ENCODE measurements at places on chromosomes 6 and 20.

DNA sequence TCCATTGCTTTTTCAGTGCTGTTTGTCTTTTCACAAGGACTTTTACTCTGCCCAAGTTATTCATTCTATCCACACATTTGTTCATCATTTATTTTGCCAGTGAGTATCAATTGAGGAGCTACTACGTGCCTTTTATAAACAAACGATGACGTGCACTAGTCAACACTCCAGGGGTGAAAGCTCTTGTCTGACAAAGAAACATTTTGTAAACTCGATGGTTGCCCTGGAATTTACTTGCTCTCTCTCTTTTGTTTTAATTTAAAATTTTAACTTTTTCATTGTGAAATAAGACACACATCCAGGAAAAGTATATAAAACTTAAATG lies 8.3 kb upstream of the MRPS18A start:
- DNase-seq: no peak

DNA sequence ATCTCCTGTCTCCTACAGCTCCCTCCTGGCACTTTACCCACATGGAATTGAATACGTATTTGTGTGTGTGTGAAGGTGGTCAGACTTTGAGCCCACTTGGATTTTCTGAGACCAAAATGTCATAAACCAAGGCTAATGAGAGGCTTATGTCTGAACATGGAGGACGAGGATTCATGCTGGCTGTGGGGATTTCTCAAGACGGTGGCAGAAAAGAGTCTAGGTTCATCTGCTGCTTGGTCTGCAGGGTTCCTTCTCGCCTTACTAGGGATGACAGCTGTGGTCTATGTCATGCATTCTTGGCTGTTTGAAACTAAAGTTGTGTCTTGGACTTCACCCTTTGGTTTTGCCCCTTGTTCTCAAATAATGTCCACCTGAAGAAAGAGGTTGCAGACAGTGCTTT lies 58.6 kb downstream of the FAM120B start:
- DNase-seq: no peak

DNA sequence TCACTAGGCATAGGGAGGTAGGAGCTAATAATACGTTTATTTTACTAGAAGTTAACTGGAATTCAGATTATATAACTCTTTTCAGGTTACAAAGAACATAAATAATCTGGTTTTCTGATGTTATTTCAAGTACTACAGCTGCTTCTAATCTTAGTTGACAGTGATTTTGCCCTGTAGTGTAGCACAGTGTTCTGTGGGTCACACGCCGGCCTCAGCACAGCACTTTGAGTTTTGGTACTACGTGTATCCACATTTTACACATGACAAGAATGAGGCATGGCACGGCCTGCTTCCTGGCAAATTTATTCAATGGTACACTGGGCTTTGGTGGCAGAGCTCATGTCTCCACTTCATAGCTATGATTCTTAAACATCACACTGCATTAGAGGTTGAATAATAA lies 1.1 kb downstream of the HFE start:
- no peak for DNase-seq

- peak; percentile 60 for DNase-seq
Observed at GRCh38 chr6:143449714-143450452, 612 bp downstream of the ADAT2 start.

GRCh38 chr20:45087097-45087790 lies 13.7 kb downstream of the KCNS1 start:
- DNase-seq: no peak

GRCh38 chr6:124223611-124224345 lies 420.1 kb downstream of the NKAIN2 start:
- peak; percentile 60 for DNase-seq

DNA sequence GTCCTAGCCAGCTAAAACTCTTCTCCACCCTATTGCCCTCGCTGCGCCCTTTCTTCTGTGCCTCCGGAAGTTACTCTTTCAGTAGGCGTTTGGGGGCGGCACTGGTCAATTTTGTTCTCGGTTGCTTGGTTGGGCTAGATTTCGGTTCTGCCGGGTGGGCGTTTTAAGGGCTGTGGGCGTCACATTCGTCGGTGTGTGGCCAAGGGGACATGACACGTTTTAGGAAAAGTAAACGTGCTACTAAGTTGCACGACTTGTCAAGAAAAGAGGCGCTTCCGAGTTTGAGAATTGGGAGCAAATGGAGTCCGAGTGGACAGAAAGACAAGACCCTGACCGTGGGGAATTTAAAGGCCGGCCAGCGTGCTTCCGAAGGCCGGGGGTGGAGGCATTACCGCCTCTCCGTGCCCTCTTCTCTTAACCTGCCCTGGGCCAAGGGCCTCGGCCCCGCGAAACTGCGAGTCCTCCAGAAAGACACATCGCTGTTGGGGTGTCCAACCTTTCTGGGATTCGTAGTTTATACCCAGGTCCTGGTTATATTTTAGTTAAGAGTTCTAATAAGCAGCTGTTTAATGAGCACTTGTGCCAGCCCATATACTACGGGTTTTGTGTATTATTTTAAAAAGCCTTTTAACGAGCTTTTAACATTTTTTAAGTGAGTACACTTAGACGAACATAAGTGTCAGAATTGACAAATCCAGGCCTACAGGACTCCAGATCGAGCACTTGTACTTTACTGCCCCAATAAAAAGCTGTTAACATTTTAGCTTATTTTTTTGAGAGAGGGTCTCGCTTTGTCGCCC lies 664 bp upstream of the BAG6 start:
- no peak for DNase-seq

DNA sequence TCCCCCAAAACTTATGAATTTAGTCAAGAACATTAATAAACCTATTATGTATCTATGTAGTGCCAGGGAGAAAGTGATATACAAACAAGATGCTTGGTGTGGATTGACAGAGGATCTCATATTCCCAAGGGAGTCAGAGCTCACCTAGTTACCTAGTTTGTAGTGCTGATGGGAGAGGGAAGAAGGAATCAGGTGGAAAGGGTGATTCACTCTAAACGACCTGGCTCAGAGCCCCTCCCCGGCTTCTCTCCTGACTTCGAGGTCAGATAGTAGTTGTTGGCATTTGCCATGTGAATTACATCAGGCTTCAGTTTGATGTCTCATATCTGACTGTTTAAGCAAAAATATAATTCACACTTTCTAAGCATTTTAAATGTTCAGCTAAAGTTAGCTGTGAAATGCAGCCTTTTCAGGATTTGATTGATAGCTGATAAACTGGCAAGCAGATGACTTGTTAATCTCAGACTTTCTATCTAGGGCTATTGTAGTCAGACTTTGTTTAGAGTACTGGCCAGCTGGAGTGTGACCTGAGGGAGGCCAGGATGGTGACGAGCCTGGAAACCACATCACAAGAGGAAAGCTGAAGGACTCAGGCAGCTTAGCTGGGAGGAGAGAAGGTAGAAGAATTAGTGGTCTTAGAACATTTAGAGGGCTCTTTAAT lies 123.7 kb downstream of the AKAP7 start:
- peak; percentile 21 for DNase-seq

DNA sequence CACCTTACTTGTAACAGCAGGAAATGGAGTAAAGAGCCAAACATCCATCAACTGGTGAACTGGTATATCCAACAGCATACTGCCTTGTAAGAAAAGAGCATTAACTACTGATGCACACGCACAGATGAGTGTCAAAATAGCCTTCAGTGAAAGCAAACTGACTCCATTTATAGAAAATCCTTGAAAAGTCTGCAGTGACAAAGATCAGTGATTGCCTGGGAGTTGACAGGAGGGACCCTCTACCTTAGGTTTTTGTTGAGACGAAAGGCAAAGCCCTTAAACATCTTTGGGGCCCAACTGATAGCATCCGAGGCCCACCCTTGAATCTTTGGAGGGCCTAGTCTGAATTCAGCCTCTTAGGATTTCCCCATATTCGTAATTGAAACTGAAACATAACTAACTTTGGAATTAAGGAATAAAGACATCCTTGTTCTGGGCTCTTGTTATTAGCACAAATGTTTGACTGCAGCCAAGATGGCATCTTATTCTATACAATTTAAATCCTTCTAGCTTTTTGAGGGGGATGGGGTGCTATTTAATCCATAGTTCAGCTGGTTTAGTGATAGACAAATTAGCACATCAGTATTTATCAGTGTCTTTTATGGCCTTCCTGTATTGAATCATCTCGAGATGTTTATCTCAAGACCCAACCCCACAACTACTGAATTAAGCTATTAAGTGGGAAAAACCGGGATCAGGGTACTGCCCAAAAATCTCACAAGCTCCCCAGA lies 13.0 kb downstream of the FBXO5 start:
- DNase-seq: no peak

- no peak for DNase-seq
Observed at GRCh38 chr20:49052334-49052733, 6.2 kb downstream of the CSE1L start.

DNA sequence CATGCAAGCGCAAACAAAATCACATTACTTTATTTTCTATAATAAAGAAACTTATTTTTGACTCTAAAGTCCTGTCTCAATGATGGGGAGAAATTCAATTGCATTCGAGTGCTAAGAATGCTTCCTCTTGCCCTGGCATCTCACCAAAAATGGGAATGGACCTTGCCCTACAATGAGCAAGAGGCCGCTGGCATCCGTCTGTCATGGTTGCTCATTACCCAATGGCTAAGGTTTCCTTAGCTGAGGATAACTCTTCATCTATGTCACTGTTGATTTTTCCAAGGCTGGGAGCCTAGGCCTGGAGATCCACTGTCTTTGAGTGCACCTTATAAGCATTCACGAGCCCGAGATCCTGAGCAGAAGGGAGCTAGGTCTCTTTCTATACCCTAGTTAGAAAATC lies 471.3 kb upstream of the NRSN1 start:
- DNase-seq: no peak

- peak; percentile 91 for DNase-seq
Observed at GRCh38 chr20:32474967-32475811, 109.9 kb downstream of the NOL4L start.

DNA sequence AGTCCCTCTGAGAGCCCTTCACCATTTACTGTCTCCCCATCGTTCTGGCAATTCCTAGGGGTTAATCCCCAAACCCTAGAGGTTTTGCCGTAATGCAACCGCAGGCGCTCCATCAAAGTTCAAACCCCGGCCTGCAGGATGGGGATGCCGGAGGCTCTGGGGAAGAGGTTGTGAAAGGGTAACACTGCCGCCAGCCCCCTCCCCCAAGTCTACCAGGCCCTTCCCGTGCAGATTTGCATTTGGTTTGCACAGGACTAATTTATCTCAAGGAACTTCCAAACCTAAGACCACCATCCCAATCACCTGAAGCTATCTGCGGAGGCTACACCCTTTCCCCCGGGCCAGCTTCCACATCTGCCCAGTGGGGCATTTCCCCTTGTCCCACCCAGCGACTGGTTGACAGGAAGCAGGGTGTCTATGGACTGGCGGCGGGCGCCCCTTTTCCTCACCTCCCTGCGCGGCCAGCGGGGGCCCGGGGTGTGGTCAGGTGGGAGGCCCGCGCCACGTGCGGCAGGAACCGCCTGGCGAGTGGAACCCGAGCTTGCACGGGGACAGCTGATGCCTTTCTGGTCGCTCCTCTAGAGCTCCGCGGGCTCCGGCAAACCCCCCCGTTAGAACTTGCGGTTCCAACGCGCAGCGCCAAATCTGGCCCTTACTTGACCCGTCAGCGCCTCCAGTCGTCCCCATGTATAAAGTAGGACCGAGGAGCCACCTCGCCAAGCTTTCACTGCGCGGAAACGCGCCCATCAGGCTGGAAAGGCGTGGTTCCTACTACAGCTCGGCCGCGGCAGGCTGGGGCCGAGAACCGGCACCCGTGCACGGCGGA lies 9.4 kb upstream of the SLC4A11 start:
- peak; percentile 46 for DNase-seq

DNA sequence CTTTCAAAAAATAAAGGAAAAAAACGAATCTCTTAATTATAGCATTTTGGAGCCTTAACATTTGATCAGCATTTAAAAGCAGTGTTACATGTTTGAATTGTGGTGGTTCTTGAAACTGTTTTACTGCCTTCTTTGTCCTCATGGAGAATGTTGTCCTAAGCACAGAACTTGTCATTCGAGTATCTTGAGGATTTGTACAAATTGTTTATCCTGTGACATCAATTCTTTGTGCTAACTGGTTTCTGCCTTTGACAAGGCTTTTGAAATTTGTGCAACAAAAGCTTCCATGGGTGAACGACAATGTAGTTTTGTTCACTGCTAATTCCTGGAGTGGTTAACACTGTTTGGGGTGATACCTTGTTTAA lies 130.8 kb downstream of the SCAF8 start:
- no peak for DNase-seq

GRCh38 chr20:17822039-17822438 lies 122.3 kb downstream of the BANF2 start:
- DNase-seq: no peak

DNA sequence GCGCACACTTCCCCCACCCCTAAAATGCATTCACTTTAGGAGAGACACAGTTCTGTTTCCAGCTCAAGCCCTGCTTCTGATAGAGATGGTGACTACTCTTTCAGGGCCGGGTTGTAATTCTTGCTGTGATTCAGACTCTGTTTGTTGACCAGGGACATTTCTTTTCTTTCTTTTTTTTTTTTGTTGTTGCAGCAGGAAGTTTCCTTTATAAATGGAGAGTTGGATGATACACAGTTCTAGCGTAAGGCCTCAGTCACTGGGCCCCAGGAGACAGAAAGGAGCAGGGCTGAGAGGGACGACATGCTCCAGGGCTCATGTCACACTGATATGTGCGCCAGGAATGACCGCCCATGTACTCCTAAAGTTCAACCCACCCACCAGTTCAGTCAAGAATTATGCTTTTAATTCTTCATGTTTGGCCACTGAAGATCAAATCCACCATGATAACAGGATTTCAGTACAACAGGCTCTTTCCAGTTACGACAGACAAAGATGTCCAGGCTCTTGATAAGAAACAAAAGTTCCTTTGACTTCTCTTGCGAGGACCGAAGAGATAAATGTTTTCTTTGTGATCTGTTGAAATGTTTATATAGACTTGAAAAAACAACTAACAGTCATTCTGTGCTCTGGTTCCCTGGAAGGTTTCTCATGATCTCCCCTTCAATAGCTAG lies 142.5 kb downstream of the CD164 start:
- no peak for DNase-seq

- DNase-seq: peak; percentile 57
Observed at GRCh38 chr20:50518270-50518721, 8.1 kb downstream of the PTPN1 start.

DNA sequence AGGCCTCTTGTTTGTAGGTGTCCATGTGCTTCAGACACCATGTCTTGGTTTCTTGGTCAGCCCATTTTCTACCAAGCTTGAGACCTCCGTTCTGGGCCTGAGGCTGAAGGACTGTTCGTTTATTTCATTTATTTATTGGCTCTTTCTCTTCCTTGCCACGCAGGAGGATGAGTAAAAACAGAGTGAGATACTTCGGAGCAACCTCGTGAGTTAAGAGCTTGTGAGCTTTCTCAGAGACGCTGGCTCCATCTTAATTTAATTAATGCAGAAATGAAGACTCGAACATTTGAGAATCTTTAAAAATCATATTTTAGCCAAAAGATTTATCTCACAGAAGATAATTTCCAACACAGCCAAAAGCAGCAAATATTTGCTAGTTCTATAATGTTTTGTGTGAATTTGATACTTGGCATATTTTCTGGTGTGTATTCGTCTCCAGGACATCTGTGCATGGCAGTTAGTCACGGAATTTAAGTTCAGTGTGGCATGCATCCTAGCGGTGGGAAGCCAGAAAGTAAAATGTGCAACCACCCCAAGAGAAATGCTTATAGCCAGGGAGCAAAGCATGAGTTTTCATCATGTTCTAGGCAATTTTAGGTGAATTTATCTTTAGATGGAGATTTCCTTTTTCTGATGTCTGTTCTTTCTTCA lies 76.0 kb downstream of the THBS2 start:
- DNase-seq: peak; percentile 53

GRCh38 chr6:32852844-32853540 lies 512 bp downstream of the TAP1 start:
- DNase-seq: peak; percentile 24

- no peak for DNase-seq
Observed at GRCh38 chr20:37911838-37912281, 8.9 kb downstream of the VSTM2L start.
